ENCODE measurements at places on chromosomes 1 and 21.

GRCh38 chr1:82197606-82198005, 396.9 kb downstream of the ADGRL2 start:
- DNase-seq, result no peak

GRCh38 chr1:50232336-50232735, 123.6 kb downstream of the ELAVL4 start:
- DNase-seq, result no peak

GRCh38 chr1:6889875-6890480, 104.7 kb downstream of the CAMTA1 start:
- no peak for DNase-seq

DNA sequence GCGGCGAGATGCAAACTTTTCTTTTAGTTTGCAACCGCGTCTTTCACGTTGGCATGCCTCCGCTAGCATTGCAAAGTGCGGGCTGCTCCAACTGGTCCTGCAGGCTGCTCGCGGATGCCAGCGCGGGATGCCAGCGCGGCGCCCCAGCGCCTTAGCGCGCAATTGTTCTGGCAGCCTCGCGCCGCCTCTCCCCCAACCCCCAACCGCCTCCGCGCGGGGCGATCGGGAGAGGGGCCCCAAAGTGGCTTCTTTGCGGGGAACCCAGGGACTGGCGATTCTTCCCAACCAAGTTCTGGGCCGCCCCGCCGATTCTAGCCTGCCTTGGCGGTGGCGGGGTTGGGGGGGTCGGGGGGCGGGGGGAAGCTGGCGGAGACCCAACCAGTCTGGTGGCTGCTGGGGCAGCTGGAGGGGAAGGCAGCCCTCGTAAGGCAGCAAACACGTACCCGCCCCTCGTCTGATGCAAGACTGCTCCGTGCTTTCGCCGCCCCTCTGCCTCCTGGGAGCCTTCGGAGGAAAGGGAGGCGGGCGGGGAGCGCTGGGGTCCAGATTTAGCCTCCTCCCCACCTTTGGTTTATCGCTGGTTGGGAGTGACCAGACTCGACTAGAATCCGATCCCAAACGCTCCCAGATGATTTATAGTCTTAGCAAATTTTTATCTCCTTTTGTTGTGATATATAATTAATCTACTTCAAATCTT, 756 bp downstream of the PHGDH start:
- DNase-seq, result peak; percentile 58

GRCh38 chr21:31317688-31318087, 26.4 kb downstream of the TIAM1 start:
- no peak for DNase-seq

DNA sequence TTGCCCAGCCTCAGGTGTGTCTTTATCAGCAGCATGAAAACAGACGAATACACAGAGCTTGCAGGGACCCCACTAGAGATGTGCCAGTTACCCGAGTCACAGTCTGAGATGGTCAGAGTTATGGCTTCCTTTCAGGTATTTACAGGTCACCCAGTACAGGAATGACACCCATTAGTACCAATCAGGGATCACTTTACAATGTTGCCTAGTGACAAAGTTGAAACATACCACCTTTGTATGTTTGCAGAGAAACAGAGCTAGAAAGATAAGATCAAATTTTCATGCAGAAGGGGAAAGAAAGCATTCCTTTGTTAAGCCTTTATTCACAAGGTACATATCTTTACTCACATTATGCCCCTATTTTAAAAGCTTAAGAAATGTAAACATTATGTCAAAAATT, 137.6 kb downstream of the RGS7 start:
- DNase-seq, result no peak

DNA sequence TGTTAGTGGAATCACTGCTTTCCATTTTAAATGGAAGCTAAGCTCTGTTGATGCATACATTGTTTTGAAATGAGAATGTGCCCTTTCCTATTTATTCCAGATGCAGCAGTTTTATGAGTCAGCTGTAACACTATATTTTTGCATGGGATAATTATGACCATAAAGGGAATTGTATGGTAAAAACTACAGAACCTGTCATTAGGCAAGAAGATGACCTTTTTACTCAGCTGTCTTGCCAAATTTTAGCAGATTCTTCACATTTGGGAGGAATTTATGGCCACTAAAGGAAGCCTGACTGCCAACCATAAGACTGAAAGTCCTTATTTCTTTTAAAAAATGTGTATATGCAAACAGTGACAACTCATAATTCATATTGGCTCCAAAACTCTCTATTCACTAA, 356.3 kb upstream of the PRMT6 start:
- no peak for DNase-seq

- no peak for DNase-seq
Measured at GRCh38 chr1:216533776-216534175, 110.5 kb upstream of the USH2A start.

DNA sequence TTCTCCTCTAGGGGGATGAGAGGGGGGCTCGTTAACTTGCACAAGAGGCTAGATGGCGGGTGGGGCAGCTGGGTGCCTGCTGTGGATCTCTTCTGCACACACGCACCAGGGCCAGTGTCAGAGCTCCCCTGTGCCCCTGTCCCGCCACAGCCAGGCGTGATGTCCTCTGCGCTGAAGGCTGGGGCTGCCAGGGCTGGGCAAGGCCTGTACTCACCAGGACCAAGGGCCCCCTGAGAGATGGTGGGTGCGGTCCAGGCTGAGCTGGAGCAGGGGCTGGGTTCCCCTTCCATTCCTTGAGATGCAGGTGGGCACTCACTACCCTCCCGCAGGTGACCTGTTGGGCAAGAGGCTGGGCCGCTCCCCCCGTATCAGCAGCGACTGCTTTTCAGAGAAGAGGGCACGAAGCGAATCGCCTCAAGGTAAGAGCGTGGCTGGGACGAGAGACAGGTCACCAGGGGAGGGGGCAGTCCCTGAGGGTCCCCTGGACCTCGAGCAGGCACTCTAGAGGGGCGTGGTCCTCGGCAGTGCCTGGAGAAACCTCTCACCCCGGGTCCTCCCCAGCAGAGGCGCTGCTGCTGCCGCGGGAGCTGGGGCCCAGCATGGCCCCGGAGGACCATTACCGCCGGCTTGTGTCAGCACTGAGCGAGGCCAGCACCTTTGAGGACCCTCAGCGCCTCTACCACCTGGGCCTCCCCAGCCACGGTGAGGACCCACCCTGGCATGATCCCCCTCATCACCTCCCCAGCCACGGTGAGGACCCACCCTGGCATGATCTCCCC, 15.2 kb downstream of the SAMD11 start:
- DNase-seq, result no peak

GRCh38 chr1:50949286-50949982, 10.6 kb downstream of the FAF1 start:
- no peak for DNase-seq

DNA sequence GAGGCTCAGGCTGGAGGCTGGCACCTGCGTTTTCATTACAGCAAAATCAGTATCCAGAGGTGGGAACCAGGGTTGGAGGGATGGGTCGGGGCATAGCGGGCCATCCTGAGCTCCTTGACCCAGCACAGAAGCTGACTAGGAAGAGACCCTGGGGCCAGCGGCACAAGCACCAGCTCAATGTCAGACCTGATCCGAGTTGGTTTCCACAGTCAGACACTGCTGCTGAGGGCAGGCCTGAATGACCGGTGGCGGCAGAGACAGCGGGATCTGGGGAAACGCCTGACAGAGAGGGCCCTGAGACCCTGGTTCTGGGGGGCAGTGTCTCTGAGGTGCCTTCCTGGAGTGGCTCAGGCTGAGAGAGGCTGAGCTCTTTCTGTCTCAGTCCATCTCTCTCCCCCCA, 162.0 kb upstream of the C1orf174 start:
- DNase-seq, result no peak

GRCh38 chr1:155177192-155177917, 3.7 kb downstream of the TRIM46 start:
- no peak for DNase-seq

DNA sequence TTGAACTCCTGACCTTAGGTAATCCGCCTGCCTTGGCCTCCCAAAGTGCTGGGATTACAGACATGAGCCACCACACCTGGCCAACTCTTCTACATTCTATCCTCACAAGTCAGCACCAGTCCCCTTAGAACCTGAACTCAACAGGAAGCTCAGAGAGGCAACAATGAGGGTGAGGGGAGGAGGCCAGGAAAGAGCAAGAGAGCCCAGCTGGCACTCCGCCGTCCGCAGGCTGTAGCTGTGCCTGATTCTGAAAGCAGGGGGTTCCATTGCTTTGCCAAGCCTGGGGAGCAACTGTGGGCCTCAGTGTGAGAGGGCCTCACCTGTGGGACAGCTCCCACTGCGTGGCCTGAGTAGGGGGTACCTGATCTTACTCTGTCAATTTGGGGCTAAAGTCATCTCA, 18.7 kb downstream of the STK40 start:
- DNase-seq, result no peak

DNA sequence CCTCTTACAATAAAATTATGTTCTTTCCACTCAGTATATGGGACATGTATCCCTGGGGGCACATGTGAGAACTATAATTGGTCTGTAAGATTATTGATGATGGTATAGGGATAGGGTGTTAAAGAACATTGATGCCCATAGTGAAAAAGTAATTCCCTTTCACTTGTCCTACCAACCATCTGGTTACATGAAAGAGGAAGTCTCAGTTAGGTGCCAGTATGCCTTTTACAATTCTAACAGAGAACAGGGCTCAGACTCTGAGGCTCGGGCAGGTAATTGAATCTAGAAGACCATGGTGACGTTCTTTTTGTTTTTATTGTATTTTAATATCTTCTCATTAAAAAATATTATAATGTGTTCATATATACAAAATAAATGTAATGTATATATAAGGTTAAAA, 113.6 kb downstream of the FGGY start:
- DNase-seq, result no peak

DNA sequence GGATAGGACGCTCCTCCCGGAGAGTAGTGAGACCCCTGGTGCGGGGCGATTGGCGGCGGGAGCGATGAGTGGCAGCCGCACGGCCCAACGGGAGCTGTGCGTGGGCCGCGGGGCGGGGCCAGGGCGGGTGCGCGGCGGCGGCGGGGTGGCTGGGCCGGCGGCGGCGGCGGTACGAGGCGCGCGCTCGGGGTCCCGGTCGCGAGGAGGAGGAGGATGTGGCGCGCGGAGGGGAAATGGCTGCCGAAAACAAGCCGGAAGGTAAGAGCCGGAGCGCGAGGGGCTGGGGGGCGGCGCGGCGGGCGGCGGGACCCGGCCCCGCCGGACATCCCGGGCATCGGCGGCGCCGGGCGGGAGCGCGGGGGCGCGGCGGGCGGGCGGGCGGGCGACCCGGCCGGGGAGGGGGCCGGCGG, at the start of gene CAMTA1:
Gene CAMTA1 (plus strand): TSS at position 137 of the 410 bp plus-strand sequence. CDS start 77 bp downstream, at position 214.
- DNase-seq, result no peak

DNA sequence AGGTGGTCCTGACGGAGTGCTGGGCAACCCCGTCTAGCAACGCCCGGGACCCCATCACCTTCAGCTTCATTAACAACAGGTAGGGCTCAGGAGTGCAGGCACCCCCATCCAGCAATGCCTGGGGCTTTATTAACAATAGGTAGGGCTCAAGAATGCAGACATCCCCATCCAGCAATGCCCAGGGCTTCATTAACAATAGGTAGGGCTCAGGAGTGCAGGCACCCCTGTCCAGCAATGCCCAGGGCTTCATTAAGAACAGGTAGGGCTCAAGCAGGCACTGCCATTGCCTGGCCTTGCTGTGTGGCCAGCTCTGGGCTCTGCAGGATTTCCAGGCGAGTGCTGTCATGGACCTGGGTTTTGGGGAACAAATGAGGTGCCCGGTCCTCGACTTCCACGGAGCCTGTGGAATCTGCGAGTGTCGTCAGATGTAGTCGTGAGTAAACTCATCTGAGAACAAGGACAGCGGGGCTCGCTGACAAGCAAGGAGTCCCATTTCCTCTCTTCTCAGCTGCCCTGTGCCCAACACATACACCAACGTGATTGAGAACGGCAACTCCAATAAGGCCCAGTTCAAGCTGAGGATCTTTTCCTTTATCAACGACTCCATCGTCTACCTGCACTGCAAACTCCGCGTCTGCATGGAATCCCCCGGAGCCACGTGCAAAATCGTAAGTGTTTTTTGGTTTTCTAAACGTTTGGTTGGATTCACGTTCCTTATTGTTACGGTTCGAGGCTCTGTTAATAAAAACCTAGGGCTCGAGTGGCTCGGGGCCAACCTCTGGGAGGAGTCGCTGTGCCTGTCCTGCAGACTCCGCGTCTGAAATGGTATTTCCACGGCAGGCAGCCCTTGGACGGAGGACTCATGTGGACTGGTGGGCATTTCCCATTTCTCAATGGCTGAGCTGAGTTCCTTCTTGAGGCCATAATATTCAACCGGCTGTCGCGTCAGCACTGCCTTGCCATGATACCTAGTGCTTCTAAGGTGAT, 56.3 kb downstream of the UMODL1 start:
- no peak for DNase-seq

- DNase-seq, result no peak
Measured at GRCh38 chr1:59431566-59432294, 134.8 kb downstream of the FGGY start.

- no peak for DNase-seq
Measured at GRCh38 chr1:172670316-172670715, 11.4 kb downstream of the FASLG start.

DNA sequence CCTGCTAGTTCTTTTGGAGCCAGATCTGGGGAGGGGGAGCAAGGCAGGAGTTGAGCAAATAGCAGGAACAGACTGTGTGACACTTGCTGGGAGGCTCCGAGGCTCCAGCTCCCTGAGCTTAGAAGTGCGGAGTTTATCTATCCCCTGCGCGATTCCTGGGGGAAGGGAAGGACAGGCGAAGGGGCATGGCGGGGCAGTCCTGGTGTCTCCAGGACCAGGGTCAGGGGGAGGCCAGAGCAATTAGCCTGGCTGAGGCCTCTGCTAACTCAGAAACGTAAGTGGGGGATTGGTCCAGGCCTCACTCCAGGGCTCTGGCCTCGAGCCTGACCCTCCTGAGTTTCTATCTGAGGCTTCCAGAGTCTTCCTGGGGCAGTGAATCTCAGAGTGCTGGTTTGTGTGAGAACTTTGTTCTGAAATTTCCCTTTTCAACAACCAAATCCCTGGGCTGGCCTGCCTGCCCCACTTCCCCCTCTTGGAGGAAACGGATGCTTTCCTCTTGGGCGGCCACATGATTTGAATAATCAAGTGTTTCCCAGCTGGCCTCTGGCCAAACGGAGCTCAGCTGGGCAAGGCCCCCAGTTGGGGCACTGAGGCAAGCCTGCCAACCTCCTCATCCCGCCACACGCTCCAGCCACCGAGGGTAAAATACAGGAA, 15.6 kb downstream of the ALPL start:
- DNase-seq, result no peak

GRCh38 chr1:23451441-23451840, 26.9 kb upstream of the TCEA3 start:
- DNase-seq, result no peak

- DNase-seq, result no peak
Measured at GRCh38 chr1:39509360-39510009, 18.0 kb downstream of the BMP8A start.
